ENCODE measurements at places on chromosomes 3 and 15. TPM values are rescaled to one million over a fixed set of nuclear protein-coding genes. Genes with fewer than 3 reads are reported as not detected.

Gene FILIP1L
- 2.7 TPM for total RNA-seq

Gene NEK10
- total RNA-seq, result 2.3 TPM

Gene CRBN
- total RNA-seq, result 72.5 TPM

Gene FBLN2
- 1.4 TPM for total RNA-seq

Gene CCR1
- total RNA-seq, result not detected

Gene SOX2
- total RNA-seq, result 2.7 TPM

Gene ACKR2
- total RNA-seq, result 1.6 TPM

Gene GOLGA8O
- total RNA-seq, result not detected

Gene PPCDC
- 10.9 TPM for total RNA-seq

Gene EPHB1
- total RNA-seq, result 0.07 TPM

Gene ITGB5
- total RNA-seq, result 155 TPM

Gene DGKG
- 0.34 TPM for total RNA-seq

Gene CHRNA7
- total RNA-seq, result 0.50 TPM

Gene HIGD2B
- total RNA-seq, result not detected

Gene RTP1
- not detected for total RNA-seq

Gene PLOD2
- total RNA-seq, result 113 TPM

Gene U2SURP
- total RNA-seq, result 56.4 TPM

Gene SI
- total RNA-seq, result not detected

Gene PLA2G4E
- 0.14 TPM for total RNA-seq

Gene FGF12
- total RNA-seq, result 0.14 TPM

Gene NAALADL2
- 0.34 TPM for total RNA-seq

Gene FOXL2
- total RNA-seq, result 1.1 TPM

Gene TRPM1
- 0.68 TPM for total RNA-seq

Gene PLCL2
- 5.4 TPM for total RNA-seq

Gene PRSS50
- total RNA-seq, result not detected
